ENCODE measurements at places on chromosomes 16 and 17. TPM values are rescaled to one million over a fixed set of nuclear protein-coding genes. Genes with fewer than 3 reads are reported as not detected.

Gene KLHL10
- 0.20 TPM for total RNA-seq

Gene OSGIN1
- total RNA-seq = 3.7 TPM

Gene IFT20
- 56.0 TPM for total RNA-seq

Gene RPH3AL
- total RNA-seq = 1.2 TPM

Gene ORC6
- total RNA-seq = 3.9 TPM

Gene AANAT
- total RNA-seq = not detected

Gene YPEL3
- 13.8 TPM for total RNA-seq

Gene DOC2A
- 0.33 TPM for total RNA-seq

Gene CCDC154
- total RNA-seq = 0.96 TPM

Gene GAS2L2
- total RNA-seq = 0.07 TPM

Gene KRTAP2-2
- not detected for total RNA-seq

Gene NPIPA8
- not detected for total RNA-seq

Gene BRIP1
- total RNA-seq = 1.7 TPM

Gene LAT
- 0.78 TPM for total RNA-seq

Gene SMIM36
- total RNA-seq = not detected

Gene GUCY2D
- total RNA-seq = not detected

Gene PARD6A
- total RNA-seq = 2.2 TPM

Gene ASGR2
- total RNA-seq = not detected

Gene SMARCE1
- 56.6 TPM for total RNA-seq

Gene MAF
- 10.1 TPM for total RNA-seq

Gene TP53TG3C
- not detected for total RNA-seq

Gene KRTAP4-3
- total RNA-seq = not detected

Gene GRIN2C
- total RNA-seq = 0.13 TPM

Gene MT1F
- not detected for total RNA-seq

Gene MMP15
- 4.3 TPM for total RNA-seq

Gene PRSS27
- total RNA-seq = 0.69 TPM

Gene CCL7
- 3.7 TPM for total RNA-seq

Gene CDH11
- 880 TPM for total RNA-seq

Gene WFDC1
- 25.1 TPM for total RNA-seq

Gene ELMO3
- 0.76 TPM for total RNA-seq

Gene TAOK2
- 60.2 TPM for total RNA-seq

Gene NEURL4
- total RNA-seq = 21.6 TPM

Gene SBK1
- 0.03 TPM for total RNA-seq

Gene SLC5A10
- total RNA-seq = not detected

Gene HSDL1
- 23.7 TPM for total RNA-seq

Gene KRT40
- total RNA-seq = not detected

Gene CES3
- total RNA-seq = 0.39 TPM
